Breast epithelium (tissue), 4 donors: ENCODE measurements at places on chromosomes 6 and 20. TPM values are rescaled to one million over a fixed set of nuclear protein-coding genes. Genes with fewer than 3 reads are reported as not detected.
A peak's percentile ranks its signal among the peaks of the same experiment; 100 is the strongest.

DNA sequence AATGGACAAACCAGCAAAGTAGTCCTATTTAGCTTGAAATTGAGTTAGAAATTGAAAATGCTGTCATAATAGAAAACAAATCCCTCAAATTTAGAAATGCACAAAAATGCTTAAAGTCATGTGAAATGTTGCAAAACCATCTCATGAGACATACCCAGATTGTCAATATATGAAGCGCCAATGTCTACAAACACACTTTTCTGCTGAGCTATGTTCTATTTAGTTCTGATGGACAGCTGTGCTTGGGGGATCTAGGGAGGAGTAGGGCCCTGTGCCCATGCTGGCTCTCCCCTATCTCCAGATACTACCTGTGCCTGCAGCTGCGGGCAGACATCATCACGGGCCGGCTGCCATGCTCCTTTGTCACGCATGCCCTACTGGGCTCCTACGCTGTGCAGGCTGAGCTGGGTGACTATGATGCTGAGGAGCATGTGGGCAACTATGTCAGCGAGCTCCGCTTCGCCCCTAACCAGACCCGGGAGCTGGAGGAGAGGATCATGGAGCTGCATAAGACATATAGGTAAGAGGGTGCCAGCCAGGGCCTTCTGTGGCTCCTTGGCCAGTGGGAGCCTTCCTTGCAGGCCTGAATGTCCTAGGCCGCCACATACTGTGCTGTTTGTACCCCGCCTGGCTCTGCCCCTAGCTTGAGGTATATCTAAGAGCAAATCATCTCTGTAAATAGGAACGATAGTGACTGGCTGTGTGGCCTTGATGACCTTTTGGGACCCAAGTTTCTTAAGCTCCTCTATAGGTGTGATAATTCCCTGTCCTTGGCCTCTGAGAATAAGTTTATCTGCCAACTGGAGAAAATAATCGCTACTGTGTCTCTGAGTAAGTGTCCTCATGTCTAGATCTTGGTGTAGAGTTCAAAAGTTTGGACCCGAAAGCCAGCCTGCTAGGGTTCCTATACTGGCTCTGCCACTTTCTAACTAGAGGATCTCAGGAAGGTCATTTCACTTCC, 30.6 kb downstream of the EPB41L1 start:
- no peaks in the 10 kb centered on the region for H3K27me3 ChIP-seq
- no peaks in the 10 kb centered on the region for H3K4me1 ChIP-seq
- no peak overlapping the region for H3K27ac ChIP-seq
- peaks cover 8% of the 10 kb centered on the region for H3K36me3 ChIP-seq
- no peak overlapping the region for H3K4me3 ChIP-seq
- DNase-seq = no peak

GRCh38 chr6:129382916-129383315, 327.1 kb downstream of the ARHGAP18 start:
- no peaks in the 10 kb centered on the region for H3K27me3 ChIP-seq
- H3K36me3 ChIP-seq = no peaks in the 10 kb centered on the region
- H3K27ac ChIP-seq = no peak overlapping the region
- no peak for DNase-seq
- H3K4me3 ChIP-seq = no peak overlapping the region

DNA sequence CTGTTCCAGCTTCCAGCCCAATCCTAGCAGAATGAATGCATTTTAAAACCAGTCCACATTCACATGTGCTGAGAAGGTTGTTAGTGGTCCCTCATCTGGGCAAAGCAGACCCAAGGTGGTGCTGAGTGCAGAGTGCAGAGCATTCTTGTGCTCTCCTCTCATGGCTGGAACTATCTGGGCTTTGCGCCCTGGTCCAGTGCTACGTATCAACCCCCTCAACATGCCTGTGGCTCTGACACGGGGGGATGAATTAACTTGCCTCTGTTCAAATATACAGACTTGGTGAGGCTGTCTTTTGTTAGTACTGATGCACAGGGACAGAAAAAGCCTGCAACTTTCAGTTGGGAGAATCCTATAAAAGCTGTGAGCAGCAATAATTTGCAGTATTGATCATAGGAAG, 42.5 kb downstream of the PANK2 start:
- no peak for DNase-seq
- H3K36me3 ChIP-seq = no peaks in the 10 kb centered on the region
- no peaks in the 10 kb centered on the region for H3K4me1 ChIP-seq
- H3K27me3 ChIP-seq = no peaks in the 10 kb centered on the region
- H3K4me3 ChIP-seq = no peak overlapping the region
- peak overlapping the region; percentile 36 for H3K27ac ChIP-seq

DNA sequence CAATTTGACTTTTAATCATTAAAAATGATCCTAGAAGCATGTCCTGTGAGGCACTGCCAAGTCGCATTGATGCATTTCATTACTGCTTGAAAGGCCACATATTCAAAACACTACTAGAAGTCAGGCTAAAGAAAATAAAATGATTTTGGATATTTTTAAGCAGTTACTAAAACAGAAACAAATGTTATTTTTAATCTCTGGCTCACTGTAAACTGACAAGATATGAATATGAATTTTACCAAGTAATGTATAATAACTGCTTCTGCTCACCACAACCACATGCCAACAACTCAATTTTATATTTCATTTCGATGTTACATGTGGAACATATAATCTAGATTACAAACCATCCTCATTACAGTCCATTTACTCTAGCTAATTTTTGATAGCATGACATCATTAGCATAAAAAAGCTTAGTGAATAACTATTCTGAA, 90.6 kb downstream of the ATXN1 start:
- H3K27me3 ChIP-seq = no peaks in the 10 kb centered on the region
- no peak for DNase-seq
- no peaks in the 10 kb centered on the region for H3K36me3 ChIP-seq
- H3K27ac ChIP-seq = no peak overlapping the region

- no peaks in the 10 kb centered on the region for H3K36me3 ChIP-seq
- no peak overlapping the region for H3K27ac ChIP-seq
- no peaks in the 10 kb centered on the region for H3K27me3 ChIP-seq
Observed at GRCh38 chr6:107644513-107644912, 154.6 kb downstream of the SOBP start.

DNA sequence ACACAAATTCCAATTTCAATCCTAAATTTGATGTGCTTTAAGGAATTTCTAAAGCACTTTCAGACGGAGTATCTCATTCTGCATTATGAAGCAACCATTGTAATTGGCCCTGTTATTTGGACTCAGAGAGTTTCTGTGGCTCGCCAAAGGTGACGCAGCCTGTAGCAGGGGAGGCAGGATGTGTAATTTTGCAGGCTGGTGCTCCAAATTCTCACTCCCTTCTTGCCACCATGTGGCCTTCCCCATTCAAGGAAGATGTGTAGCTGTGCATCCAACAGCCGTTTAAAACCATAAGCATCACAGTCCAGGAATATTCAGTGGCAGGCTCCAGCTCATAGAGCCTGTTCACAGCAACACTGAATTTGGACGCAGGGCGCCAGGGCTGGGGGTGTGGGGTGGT, 45.8 kb downstream of the AGPAT4 start:
- H3K4me1 ChIP-seq = no peaks in the 10 kb centered on the region
- peak overlapping the region; percentile 41 for H3K27ac ChIP-seq
- no peaks in the 10 kb centered on the region for H3K36me3 ChIP-seq
- no peak overlapping the region for H3K4me3 ChIP-seq
- DNase-seq = no peak
- H3K27me3 ChIP-seq = no peaks in the 10 kb centered on the region

- DNase-seq = no peak
- H3K27ac ChIP-seq = no peak overlapping the region
- H3K4me3 ChIP-seq = no peak overlapping the region
- H3K4me1 ChIP-seq = peaks cover 5% of the 10 kb centered on the region
- no peaks in the 10 kb centered on the region for H3K36me3 ChIP-seq
- no peaks in the 10 kb centered on the region for H3K27me3 ChIP-seq
Observed at GRCh38 chr20:23146857-23147637, 60.9 kb upstream of the CD93 start.

GRCh38 chr6:159169557-159170332, 545 bp downstream of the FNDC1 start:
- H3K4me1 ChIP-seq = no peaks in the 10 kb centered on the region
- DNase-seq = no peak
- no peaks in the 10 kb centered on the region for H3K27me3 ChIP-seq
- H3K36me3 ChIP-seq = no peaks in the 10 kb centered on the region
- H3K27ac ChIP-seq = no peak overlapping the region

DNA sequence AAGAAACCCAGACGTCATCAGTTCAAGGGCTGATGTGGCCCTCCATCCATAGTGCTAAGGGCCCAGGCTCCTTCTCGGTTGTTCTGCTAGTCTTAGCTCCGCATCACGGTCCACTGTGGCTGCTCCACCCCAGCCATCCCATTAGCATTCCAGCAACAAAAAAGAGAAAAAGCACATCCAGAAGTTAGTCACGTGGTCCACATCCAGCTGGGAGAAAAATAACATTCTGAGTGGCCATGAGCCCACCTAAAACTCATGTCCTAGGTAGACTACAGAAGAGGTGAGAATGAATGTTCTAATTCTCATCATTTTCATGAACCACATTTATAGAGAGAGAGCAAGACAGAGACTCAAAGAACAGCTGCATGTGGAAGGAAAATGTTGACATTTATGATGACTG, 49.4 kb upstream of the TAB2 start:
- H3K27ac ChIP-seq = no peak overlapping the region
- H3K4me3 ChIP-seq = no peak overlapping the region
- H3K4me1 ChIP-seq = no peaks in the 10 kb centered on the region
- no peaks in the 10 kb centered on the region for H3K27me3 ChIP-seq
- no peak for DNase-seq

- peaks cover 30% of the 10 kb centered on the region for H3K4me1 ChIP-seq
- no peak for DNase-seq
- H3K36me3 ChIP-seq = no peaks in the 10 kb centered on the region
- no peak overlapping the region for H3K27ac ChIP-seq
- H3K4me3 ChIP-seq = no peak overlapping the region
- no peaks in the 10 kb centered on the region for H3K27me3 ChIP-seq
Observed at GRCh38 chr6:44260451-44261297, 3.3 kb upstream of the SLC35B2 start.

The SCUBE3 gene
- under 0.01 TPM for total RNA-seq

The SGK1 gene
- 104 TPM for total RNA-seq

The MROH8 gene
- total RNA-seq = 2.0 TPM

GRCh38 chr6:126083875-126084274, 97.5 kb downstream of the TRMT11 start:
- DNase-seq = no peak
- H3K27me3 ChIP-seq = no peaks in the 10 kb centered on the region
- no peak overlapping the region for H3K27ac ChIP-seq
- no peak overlapping the region for H3K4me3 ChIP-seq
- no peaks in the 10 kb centered on the region for H3K36me3 ChIP-seq

GRCh38 chr20:12270863-12271262, 353.2 kb downstream of the BTBD3 start:
- DNase-seq = no peak
- no peaks in the 10 kb centered on the region for H3K4me1 ChIP-seq
- H3K36me3 ChIP-seq = no peaks in the 10 kb centered on the region
- H3K27ac ChIP-seq = no peak overlapping the region
- H3K27me3 ChIP-seq = no peaks in the 10 kb centered on the region
- H3K4me3 ChIP-seq = no peak overlapping the region

- no peak for DNase-seq
- H3K4me3 ChIP-seq = no peak overlapping the region
- no peaks in the 10 kb centered on the region for H3K36me3 ChIP-seq
- no peak overlapping the region for H3K27ac ChIP-seq
Observed at GRCh38 chr6:155528982-155529453, 73.4 kb upstream of the NOX3 start.

The PTP4A1 gene
- 38.5 TPM for total RNA-seq

The BTBD9 gene
- total RNA-seq = 19.0 TPM

The ENPP4 gene
- 13.8 TPM for total RNA-seq

The DEFB132 gene
- 0.96 TPM for total RNA-seq

The PROKR2 gene
- total RNA-seq = not detected

- DNase-seq = no peak
- H3K27me3 ChIP-seq = no peaks in the 10 kb centered on the region
- H3K27ac ChIP-seq = no peak overlapping the region
- no peaks in the 10 kb centered on the region for H3K36me3 ChIP-seq
- peaks cover 10% of the 10 kb centered on the region for H3K4me1 ChIP-seq
- H3K4me3 ChIP-seq = no peak overlapping the region
Observed at GRCh38 chr6:157768863-157769551, 54.0 kb upstream of the SNX9 start.

The SLC18B1 gene
- 14.1 TPM for total RNA-seq

- no peak for DNase-seq
- H3K27ac ChIP-seq = no peak overlapping the region
- H3K27me3 ChIP-seq = peaks cover 5% of the 10 kb centered on the region
- H3K4me3 ChIP-seq = no peak overlapping the region
Observed at GRCh38 chr20:13226367-13226766, 5.3 kb downstream of the ISM1 start.

The BMP5 gene
- 1.3 TPM for total RNA-seq
